ENCODE measurements at places on chromosomes 7 and 10.
A peak's percentile ranks its signal among the peaks of the same experiment; 100 is the strongest.

GRCh38 chr7:134174795-134175261, 47.7 kb downstream of the LRGUK start:
- peak; percentile 61 for DNase-seq

GRCh38 chr7:155455776-155456737, 1.9 kb upstream of the EN2 start:
- DNase-seq, result no peak

DNA sequence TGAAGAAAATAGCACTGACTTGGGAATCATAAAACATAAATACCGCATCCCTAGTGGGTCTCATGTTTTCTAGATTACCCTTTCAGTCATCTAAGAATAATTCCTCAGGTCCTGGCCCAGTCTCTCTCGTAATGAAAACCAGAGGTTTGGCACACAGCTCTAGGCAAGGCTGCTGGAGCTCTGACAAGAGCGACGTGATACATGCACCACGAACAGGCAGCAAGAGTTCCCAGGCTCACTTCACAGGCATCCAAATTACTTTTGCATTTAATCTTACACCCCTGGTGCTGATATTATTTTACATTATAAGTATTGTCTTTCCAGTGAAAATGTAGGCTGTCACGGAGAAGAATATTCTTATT, 105.2 kb downstream of the THSD7A start:
- DNase-seq, result no peak

GRCh38 chr10:96918214-96919002, 86.3 kb downstream of the LCOR start:
- no peak for DNase-seq

DNA sequence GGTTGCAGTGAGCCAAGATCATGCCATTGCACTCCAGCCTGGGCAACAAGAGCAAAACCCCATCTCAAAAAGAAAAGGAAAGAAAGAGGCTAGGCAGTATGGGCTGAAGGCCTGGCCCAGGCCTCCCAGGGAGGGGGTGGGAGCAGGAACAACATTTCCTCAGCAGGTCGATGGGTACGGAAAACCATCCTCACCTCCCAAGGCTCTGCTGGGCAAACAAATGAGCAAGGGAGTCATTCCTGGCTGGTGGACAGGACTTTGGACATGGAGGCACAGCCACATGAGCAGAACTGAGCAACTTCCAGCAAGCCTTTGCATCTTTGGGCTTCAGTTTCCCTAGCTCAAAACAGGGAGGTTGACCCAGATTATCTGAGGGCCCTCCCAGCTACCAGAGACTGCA, 13.0 kb downstream of the OGDHL start:
- DNase-seq, result no peak

DNA sequence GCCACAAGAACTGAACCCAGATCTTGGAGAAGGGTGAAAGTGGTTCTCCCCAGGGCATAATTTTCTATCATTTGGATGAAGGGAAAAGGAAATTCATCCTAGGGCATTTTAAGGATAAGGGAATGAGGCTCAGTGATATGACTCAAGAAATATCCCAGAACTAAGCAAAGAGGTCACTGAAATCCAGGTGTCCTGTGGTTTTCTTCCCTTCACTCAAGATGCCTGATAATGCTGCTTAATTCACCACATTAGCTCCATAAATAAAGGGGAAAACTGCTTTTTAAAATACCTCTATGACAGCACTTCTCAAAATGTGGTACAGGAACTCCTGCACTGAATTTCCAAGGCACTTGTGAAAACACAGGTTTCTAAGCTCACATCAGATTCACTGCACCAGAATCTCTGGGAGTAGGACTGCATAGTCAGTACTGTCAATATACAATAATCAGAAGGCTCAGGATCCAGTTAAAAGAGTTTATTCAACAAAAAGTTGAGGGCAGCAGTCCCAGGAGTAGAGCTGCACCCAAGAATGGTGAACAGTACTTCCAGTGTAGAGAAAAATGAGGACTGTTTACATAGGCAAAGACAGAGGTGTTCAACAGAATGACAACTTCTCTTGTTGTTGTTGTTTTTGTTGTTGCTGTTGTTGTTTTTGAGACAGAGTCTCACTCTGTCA, 2.9 kb downstream of the IFIT3 start:
- DNase-seq, result no peak

- DNase-seq, result no peak
Observed at GRCh38 chr10:122310311-122311050, 39.4 kb downstream of the BTBD16 start.

- peak; percentile 46 for DNase-seq
Observed at GRCh38 chr7:77199013-77199966, at the start of gene FGL2. FGL2 (minus strand) TSS chr7:77199819; CDS start chr7:77199793, 26 bp downstream.

DNA sequence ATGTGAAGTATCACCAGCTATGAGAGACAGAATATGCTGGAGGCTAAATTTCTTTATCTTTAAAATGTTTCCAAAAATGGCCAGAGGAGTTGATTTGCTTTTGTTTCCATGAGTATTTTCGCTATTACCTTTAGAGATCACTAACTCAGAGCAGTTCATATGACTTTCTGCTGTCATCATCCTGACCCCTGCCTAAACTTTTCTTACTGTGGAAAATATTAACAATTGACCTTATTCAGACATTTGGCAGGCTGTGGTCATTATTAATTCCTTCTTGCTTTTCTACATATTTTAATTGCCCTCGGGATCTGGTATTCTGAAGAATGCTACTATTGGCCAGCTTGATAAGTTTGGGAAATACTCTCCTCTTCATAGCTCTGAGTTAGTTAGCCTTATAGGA, 156.5 kb downstream of the EXOC4 start:
- no peak for DNase-seq

DNA sequence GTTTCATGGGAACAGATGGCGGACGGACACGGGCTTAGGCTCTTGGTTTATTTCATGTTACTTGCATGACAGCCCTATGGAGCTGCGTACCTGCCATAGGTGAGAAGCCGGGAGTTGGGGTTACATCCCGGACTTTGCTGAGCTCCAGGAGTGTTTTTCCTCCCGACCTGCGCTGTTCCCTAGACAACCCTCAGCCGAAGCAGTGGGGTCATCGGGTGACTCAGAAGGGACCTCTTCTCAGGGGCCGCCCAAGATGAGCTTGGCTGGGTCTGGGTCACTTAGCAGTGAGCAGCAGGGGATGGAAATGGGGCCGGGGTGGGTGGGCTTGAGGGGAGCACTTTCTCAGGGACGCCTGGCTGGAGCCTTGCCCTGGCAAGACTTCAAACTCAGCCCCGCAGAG, 11.9 kb downstream of the CUX1 start:
- no peak for DNase-seq

GRCh38 chr7:91431601-91432000, 167.4 kb downstream of the FZD1 start:
- DNase-seq, result no peak

DNA sequence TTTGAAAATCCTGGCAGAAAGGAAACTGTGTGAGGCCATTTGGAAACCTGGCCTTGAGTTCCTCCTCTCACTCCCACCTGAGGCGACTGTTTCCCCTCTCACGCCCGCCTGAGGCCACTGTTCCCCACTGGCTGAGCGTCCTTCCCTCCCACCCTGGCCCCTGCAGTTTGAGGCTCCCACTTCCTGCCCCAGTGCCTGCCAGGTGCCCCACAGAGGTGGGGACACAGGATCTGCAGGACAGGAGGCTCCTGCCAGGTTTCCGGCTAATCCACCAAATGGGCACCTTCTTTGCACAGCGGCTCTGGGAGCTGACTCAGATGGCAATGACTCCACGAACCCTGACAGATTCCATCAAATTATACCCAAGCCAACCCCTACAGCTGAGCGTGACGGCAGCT, 24.3 kb upstream of the LARP4B start:
- no peak for DNase-seq

DNA sequence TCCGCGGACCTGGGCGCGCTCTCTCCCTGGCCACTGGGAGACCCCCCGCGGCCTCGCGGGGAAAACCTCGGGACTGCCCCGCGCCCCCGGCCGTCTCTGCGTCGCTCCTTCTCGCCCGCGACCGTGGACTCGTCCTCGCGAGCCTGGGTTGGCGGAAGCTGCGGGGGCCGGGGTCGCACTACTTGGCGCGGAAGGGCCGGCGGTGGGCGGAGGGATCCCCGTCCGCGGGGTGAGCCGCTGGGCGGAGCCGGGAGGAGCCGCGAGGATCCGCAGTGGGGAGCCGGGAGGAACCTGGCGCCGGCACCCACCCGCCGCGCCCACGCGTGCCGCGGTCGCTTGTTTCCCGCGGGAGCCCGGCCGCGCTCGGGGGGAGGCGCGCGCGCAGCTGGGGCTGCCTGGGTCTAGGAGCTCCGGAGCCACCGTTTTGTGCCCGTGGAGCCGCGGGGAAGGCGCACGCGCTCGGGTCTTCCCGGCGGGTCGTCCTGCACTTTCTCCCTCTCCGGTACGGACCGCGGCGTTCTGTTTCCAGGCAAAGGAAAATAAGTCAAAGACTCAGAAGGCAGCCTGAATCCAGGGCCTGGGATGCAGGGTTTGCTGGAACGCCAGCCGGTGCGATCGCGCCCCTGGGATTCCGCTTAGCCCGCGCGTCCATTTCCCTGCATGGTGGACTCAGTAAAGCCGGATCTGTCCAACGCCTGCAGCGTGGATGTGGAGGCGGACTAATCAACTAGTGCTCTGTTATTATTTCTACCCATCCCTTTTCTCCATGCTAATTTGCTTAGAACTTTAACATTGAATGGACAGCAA, 28.7 kb upstream of the KMT2C start:
- peak; percentile 79 for DNase-seq

DNA sequence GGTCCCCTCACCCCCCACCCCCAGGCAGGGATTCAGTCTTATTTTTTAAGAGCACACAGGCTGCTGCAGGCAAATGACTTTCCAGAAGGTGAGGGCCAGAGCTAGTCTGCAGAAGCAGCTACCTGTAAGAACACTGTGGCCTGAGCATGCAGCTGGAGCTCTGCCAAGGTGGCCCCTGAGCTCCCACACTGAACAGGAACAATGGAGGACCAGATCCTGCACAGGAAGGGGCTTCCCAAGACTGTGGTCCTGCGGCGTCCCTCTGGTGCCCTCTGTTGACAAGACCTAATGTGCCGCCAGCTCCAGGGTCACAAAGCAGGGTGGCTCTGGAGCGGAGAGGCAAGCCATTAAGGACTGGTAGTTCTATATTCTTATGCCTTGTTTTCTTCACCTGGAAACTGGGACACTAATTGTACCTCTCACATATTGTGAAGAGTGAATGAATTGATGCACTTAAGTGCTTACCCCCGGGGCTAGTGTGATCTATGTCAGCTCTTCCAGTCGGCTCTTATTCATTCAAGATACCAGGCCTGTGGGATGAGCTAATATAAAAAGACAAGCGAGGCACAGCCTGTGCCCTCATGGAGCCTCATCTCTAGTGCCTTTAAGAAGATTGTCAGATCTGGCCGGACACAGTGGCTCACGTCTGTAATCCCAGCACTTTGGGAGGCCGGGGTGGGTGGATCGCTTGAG, 8.0 kb upstream of the BEND7 start:
- peak; percentile 74 for DNase-seq

DNA sequence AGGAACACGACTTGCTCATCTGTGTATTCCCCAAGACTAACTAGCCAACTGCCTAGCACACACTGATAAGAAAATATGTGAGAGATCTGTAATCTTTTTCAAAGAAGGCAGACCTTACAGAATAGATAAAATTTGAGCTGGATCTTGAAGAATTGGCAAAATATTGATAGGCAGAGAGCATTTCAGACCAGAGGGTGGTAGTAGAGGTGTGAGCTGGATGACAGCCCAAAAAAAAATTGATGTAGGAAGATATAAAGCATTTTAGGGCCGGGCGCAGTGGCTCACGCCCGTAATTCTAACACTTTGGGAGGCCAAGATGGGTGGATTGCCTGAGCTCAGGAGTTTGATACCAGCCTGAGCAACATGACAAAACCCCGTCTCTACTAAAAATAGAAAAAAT, 1.2 kb upstream of the ZNF746 start:
- DNase-seq, result peak; percentile 67

GRCh38 chr10:113213035-113213434, 263.0 kb downstream of the TCF7L2 start:
- DNase-seq, result no peak

GRCh38 chr10:60576130-60577069, 186.7 kb upstream of the ANK3 start:
- DNase-seq, result no peak

DNA sequence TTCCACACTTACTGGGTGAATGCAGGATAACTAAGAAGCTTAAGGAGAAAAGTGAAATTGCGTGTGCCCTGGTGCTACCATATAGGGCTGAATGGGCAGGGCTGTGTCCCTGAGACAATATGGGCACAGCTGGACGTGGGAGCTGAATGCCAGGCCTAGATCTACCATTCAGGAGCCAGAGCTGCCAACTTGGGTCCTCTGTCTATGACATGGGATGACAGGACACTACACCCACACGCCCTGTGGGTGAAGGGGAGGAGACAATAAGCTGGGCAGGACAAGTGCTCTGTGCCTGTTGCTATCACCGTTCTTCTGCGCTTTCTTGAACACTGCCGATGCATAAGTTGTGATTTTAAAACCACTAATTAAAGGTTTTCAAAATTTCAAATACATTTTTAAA, 293.9 kb downstream of the TNS3 start:
- no peak for DNase-seq

DNA sequence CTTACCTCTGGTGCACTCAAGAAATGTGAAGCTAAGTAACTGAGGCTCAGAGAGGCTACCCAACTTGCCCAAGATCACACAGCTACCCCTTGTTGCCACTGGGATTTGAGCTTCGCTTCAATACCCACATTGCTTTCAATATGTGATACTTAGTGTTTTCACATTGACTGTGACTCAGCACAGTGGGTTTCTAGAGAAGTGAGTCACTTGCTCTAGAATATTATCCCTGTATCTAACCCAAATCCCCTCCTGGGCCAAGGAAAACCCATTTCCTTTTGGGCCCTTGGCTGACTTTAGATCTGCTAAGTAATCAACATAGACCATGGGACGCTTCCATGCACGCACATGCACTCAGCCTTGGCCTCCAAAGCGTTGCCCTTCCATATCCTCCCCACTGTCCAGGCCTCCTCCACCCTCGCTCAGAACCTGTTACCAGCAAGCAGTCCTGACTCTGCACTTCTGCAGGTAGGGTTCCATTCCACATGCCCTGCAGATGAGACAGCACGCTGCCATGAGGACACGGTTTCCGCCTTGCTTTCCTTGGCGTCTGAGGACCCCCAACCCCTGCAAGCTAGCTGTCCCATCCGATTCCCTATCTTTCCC, 87.7 kb upstream of the CHST15 start:
- DNase-seq, result no peak

GRCh38 chr7:84389242-84389641, 194.7 kb upstream of the SEMA3A start:
- DNase-seq, result no peak

- no peak for DNase-seq
Observed at GRCh38 chr7:159317294-159317693, 172.6 kb upstream of the VIPR2 start.

DNA sequence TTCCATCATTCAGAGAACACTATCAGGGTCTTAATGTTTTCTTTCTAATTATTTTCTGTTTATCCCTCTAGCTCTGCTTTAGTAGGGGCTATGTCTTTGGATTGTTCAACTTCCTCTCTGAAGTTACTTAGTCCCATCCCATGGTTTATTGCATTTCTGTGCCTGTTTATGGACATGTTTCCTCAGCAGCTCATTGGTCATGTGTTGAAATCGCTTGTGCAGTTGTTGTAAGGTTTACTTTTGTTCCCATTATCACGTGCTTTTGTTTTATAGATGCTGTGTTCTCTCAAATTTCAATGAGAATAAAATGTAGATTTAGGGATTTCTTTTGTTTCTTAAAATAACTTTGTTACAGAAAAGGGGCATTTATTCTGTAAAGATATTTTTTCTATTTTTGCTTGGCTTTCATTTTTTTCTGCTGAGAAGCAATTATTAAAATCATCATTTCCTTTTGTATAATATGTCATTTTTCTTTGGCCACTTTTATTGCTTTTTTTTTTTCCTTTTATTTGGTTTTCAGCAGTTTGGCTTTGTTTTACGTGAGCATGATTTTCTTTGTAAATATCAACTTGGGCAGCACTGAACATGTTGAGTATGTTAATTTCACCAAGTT, 110.9 kb downstream of the CCDC7 start:
- no peak for DNase-seq
